ENCODE measurements at places on chromosomes 1 and 21.

DNA sequence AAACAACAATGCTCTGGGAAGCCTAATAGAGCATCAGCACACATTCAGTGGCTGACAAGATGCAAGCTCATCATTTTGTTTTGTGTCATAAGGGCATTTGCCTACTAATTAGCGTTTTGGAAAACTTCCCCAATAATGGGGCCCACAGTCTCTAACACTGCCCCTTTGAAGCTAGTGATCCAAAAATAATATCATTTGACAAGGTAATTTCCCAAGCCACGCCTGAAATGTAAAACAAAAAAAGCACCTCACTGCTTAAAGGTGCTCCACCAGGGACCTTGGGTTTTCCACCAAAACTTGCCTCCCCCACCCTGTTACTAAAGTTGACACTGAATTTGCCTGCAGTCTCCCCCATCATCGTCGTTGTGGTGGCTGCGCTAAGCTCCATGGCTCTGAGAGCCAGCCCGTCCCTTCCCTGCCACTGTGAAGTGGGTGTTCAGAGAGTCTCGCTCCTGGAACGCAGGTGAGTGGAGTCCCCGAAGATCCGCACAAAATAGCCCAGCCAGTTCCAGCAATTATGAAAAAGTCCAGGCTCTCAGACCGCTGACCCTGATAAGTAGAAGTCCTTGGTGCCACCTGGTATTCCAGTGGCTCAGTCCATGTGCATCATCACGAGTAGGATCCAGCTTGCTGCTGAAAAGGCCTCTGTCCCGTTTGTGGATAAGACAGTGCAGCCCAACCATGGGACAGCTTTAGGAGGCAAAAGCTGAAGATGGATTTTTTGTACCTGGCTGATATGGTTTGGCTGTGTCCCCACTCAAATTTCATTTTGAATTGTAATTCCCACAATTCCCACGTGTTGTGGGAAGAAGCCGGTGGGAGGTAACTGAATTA is 52.2 kb downstream of the RAB3GAP2 start:
- no peak for DNase-seq

DNA sequence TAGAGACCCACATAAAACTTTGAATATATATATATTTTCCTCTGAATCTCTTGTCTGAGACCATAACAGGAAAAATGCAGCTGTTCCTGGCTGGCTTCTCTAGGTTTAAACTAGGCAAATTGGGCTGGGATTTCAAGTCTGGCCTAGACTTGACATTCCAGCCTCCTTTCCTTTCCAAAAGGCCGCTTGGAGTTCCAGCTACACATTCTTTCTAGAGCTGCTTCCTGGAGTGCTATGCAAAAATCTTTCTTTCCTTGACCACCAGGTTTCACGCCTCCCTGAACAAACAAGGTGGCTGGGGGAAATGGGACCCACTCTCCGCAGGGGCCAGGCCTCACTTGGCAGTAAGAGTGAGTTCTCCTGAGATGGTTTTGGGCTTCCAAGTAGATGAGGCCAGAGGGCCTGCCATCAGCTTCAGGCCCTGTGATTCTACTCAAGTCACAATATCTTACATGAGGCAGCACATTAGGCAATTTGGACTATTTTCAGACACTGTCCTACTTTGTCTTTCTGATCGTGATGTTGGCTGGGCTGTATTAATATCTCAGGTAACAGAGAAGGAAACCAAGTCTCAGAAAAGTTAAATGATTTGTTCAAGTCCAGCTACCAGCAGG is 102.4 kb downstream of the FAM78B start:
- no peak for DNase-seq

GRCh38 chr1:145955436-145955835 is 2.4 kb downstream of the LIX1L start:
- DNase-seq: no peak

- no peak for DNase-seq
Measured at GRCh38 chr1:226821719-226822085, 48.7 kb upstream of the PSEN2 start.

DNA sequence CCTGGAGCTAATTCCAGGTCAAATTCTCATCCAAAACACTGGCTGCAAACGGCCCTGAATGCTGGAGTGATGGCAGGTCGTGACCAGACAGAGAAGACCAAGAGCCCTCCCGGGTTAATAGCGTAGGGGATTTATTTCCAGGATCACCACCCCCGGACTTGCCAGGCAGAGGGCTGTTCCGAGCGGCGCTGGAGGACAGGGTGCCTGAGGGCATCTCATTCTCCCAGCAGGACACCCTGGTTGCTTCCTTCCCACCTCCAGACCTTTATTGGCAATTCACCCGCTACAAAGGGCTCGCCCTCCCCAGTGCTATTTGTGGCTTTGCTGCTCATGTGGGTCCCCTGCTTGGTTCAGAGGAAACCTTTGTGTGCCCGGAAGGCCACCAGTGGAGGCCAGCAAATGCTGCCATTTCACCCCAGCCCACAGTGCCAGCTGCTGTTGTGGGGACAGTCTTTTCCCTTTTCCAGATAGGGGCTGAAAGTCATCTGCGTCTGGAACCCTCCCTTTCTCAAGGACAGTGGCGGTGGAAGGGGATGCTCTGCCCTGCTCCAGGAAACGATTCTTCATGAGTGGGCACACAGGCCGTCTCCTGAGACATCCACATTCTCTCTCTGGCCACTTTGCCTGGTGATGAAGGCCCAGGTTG is 19.0 kb upstream of the C1orf174 start:
- DNase-seq: no peak

DNA sequence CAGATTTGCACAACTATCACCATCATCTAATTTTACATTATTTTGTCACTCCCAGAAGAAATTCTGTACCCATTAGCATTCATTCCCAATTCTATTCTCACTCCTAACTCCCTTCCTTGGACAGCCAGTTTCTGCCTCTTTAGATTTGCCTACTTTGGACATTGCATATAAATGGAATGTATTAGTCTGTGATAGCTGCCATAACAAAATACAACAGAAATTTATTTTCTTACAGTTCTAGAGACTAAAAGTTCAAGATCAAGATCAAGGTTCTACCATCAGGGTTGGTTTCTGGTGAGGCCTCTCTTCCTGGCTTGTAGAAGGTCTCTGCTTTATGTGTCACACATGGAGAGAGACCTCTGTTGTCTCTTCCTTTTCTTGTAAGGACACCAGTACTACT is 61.9 kb downstream of the ALG6 start:
- DNase-seq: no peak

DNA sequence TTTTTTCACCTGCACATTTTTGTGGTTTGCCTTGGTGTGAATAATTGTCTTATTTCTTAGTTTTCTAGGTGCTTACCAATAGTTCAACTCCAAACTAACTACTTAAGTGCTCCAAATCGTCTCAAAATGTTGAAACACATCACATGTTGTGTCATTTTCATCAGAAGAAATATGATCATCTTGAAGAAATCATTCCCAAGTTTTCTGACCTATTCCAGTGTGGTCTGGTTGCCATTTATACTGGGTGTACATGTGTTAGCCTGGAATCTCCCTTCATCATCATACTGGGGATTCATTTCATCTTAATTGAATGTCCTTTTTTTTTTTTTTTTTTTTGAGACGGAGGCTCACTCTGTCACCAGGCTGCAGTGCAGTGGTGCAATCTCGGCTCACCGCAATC is 67.0 kb downstream of the EIF2B3 start:
- DNase-seq: no peak

- DNase-seq: no peak
Measured at GRCh38 chr1:226405411-226405988, 2.4 kb downstream of the PARP1 start.

DNA sequence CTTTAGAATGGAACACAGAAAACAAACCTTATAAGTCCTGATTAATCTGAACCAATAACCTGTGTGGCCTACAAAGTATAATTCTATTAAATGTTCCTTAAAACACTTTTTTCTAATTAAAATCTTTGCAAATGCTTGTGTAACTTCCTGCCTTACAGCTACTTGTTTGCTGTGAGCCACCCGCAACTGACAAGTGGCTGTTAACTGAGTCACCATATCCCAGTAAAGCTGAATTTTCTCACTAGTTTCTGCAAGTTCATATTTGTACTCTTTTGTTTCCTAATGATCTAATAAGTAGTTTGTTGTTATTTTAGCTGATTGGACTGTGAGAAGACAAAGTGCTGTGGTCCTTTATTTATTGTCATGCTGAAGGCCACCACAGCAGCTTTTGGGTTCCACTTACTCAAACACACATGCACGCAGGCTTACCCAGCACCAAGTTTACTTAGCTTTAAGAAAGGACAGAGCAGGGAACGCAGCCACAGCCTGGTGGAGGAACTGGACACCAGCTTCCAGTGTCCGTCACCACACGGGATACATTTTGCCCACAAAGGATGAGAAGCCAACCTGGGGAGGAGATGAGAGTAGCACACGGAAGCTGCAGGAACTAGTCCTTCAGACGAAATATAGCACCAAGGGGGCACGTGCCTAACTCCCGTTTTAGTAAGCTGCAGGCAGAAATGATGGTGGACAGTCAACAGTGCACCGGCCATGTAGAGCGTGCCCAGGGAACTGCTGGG is 47.8 kb downstream of the LCA5L start:
- no peak for DNase-seq

DNA sequence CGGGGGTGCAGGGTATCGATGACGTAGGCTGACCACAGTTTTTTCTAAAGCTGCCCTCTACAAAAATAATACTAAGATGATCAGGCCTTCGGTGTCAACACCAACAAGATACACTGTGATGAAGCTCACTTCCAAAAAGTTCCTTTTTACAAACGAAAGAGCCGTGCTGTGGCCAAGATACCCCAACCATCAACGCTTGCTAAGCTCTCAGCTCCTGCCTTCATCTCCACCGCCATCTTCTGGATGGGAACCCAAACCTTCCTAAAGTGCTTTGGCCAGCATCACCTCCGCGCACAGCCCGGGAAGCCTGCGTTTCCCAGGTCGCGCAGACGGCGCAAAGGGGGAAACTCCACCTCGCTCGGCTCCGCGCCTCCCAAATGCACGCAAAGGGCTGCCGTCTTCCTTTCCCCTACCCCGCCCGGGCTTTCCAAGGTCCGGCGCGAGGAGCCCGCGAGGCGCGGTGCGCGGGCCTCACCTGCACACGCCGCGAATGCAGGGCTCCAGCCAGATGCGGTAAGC is 541 bp downstream of the USP48 start:
- peak; percentile 34 for DNase-seq

DNA sequence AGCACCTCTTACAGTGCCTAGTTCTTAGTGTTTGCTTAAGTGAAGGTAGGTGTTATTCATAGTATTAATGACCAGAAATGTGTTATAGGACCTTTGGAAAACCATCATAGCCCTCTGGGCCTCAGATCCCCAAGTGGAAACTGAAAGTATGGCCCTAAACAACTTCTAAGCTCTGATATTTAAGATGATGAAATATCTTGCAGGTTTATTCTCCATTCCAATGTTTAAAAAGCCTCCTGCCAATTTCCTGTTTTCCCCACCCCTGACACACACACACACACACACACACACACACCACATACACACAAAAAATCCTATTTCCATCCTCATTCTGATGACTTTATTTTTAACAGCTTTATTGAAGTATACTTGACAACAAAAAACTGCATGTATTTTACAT is 108.2 kb downstream of the DIRAS3 start:
- no peak for DNase-seq

DNA sequence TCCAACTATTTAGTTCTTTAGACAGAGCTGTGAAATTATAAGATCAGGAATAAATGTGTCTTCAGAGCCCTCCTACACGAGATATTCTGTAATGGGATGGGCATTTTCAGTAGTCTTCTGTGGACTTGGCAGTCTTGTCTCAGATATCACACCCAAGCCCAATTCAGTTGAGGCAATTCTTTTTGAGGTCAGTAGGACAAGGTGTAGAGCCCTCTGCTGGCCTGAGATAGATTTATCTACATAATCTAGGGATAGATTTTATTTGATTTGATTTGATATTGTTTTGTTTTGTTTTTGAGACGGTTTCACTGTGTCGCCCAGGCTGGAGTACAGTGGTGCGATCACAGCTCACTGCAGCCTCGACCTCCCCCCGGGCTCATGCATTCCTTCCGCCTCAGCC is 77.5 kb downstream of the FMN2 start:
- DNase-seq: no peak

- no peak for DNase-seq
Measured at GRCh38 chr1:58905126-58905490, 121.3 kb upstream of the JUN start.

DNA sequence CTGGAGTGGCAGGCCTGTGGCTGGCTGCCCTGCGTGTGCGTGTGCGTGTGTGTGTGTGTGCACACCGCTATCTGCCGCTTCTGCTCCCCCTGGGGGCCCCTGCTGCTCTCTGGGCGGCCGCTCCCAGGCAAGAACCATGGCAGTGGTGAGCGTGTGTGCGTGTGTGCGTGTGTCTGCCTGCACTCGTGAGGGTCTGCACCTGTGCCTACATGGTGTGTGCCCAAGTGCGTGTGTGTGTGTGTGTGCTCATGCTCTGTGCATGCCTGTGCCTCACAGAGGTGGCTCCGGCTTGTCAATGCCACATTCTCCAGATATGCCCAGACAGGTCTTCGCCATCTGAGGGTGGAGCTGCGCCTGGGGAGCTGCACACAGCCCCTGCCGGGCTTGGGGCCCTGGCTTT is 18.7 kb upstream of the PEX10 start:
- no peak for DNase-seq

DNA sequence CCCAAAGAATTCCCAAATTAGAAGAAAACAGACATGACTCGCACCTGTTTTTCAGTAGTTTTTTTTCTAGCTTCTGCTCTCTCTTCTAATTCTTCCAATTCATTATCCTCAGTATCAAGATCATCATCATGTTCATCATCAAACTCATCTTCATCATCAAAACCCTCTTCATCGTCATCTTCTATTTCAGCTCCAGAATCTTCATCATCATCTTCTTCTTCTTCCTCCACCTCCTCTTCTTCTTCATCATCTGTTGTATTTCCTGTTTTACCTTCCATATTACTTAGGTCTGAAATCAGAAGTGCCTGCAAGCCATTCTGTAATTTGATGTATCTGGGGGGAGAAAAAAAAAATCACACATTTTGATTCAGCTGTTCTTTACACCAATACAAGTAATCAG is 38.3 kb downstream of the NRDC start:
- DNase-seq: no peak

- no peak for DNase-seq
Measured at GRCh38 chr1:13224480-13225060, 1.4 kb downstream of the PRAMEF18 start.

- DNase-seq: no peak
Measured at GRCh38 chr1:212553676-212554075, 54.9 kb upstream of the ATF3 start.

- no peak for DNase-seq
Measured at GRCh38 chr1:224276771-224277487, 53.0 kb downstream of the NVL start.

DNA sequence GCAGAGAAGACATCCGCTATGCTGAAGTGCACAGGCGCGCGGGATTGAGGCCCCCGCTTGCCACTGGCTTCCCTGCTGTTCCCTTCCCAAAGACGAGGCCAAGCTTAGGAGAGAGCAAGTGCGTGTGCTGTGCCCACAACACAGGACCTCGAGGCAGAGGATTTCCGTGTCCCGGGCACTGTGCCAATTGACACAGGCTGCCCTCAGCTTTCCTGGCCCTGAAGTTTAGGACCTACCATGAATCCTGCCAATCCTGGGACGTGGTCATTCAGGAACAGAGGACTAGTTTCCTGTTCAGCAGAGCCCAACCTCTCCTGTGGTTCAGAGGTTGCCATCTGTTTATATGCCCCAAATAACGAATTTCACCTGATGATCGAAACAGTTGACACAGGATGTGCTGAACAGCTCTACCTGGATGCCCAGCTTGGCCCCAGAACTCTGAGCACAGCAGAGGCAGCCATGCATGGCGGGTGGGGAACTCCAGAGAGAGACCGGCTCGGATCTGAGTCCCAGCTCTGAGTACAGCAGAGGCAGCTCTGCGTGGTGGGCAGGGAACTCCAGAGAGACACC is 22.0 kb downstream of the SLC37A1 start:
- no peak for DNase-seq
